ENCODE measurements at places on chromosomes 2 and 18.

GRCh38 chr2:112623913-112624777 lies 21.6 kb upstream of the SLC20A1 start:
- no peak for DNase-seq

DNA sequence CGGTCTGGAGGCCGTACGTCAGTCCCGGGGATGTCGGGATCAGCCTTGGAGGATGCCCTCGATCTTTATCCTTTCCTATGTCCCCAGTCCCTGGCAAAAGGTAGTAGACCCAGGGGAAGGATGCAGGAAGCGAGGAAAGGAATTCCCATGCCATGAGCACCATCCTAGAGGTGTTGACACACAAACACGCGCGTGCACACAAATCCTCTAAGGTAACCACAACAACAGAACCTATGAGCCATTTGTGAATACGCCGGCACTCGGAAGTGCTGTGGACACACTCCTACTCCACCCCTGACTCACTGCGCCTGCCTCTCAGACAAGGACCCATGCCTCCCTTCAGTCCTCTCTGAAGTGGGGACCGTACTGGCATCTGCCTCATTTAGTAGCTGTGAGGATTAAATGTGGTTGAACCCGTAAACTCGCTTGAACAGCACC lies 11.3 kb upstream of the MLPH start:
- no peak for DNase-seq

- no peak for DNase-seq
Measured at GRCh38 chr2:182887753-182888415, 21.4 kb upstream of the FRZB start.

DNA sequence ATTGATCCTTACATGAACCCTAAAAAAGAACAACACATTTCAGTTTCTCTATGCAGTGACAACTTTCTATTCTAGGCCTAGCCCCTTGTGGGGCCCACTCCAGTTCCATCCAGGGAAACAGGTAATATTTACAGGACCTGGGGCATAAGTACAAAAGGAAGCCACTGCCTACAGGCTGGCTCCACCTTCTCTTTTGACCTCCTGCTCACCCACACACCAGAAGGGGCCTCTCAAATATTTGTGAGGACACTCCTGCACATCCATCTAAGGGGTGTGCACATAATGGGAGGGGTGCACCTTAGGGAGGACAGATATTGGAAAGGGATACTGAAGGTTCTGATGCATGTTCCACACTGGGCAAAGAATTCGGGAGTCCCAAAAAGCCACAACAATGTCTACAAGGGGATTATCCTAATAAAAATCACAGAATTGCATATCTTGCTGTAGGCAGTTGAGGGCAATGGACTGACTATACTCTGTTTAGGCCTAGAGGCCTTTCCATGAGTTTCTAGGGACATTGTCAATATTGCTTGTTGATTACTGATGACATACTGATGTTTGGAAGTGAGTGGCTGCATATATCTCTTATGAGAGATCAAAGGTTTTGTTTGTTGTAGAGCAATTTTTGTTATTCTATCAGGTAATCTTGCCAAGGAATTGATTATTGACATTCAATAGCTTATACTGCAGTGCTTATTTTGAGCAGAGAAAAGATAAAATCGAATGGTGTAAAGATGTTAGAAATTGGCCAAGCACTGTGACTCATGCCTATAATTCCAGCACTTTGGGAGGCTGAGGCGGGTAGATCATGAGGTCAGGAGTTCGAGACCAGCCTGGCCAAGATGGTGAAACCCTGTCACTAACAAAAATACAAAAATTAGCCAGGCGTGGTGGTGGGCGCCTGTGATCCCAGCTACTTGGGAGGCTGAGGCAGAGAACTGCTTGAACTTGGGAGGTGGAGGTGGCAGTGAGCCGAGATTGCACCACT lies 23.8 kb upstream of the HNRNPA3 start:
- DNase-seq = no peak

DNA sequence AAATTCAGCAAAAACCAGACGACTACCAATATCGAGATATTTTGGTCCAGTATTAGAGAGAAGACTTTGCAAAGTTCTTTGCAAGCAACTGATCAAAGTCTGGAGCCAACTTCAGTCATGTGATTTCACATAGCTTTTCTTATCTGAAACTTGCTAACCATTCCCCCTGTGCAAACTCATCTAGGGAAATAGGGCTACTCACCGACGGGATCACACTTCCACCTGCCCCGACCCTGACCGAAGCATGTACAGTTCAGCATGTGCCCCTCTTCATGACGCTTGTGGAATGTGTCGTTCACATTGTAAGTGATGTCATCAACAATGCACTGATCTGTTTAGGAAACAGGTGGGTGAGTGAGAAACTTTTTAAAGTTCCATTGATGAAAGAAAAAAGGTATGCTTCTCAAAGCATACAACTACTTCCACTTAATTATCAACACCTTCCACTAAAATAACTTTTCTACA lies 15.4 kb downstream of the FN1 start:
- no peak for DNase-seq

DNA sequence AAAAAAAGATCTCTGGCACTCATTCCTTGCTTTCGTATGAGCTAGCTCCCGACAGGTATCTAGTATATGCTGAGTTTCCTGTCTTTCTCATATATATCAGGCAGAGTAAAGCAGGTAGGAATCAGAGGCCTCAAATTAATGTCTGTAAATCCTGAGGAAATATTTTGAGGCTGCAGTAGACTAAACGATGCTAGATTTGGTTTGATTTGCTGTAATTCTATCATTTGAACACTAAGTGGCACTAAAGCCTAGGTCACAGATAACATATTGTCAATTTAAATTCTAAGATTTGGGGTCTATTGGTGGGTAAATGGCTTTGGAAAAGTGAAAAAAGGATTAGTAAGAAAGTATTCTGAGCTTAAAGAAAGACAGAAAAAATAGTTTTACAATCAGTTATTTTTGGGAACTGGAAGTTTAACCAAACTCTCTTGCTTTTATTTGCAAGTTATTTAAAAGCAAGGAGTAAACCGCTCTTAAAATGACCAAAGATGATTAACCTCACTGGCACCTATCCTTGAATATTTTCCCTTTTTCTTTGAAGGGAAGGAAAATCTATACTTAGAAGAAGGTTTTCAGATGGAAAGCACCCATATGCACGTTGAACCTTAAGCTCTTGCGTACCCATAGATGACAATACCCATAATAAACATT lies 37.6 kb upstream of the SLC4A10 start:
- DNase-seq = peak; percentile 5

DNA sequence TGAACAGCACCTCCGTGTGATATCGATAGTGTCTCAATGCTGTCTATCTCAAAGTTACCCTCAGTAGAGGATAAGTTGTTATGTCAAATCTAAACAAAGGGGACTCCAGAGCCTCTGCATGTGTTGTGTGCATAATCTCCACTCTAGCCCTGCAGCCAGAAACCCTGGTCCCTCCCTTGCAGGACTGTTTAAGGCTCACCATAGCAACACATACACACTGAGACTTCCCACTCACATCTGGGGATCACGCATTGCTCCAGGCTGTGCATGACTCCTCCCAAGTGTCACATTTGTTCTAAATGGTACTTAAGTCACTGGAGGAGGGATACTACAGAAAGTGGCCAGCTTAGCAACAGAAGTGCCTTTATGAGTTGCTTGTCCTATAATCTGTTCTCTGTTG lies 258.6 kb upstream of the CRIM1 start:
- DNase-seq = no peak

DNA sequence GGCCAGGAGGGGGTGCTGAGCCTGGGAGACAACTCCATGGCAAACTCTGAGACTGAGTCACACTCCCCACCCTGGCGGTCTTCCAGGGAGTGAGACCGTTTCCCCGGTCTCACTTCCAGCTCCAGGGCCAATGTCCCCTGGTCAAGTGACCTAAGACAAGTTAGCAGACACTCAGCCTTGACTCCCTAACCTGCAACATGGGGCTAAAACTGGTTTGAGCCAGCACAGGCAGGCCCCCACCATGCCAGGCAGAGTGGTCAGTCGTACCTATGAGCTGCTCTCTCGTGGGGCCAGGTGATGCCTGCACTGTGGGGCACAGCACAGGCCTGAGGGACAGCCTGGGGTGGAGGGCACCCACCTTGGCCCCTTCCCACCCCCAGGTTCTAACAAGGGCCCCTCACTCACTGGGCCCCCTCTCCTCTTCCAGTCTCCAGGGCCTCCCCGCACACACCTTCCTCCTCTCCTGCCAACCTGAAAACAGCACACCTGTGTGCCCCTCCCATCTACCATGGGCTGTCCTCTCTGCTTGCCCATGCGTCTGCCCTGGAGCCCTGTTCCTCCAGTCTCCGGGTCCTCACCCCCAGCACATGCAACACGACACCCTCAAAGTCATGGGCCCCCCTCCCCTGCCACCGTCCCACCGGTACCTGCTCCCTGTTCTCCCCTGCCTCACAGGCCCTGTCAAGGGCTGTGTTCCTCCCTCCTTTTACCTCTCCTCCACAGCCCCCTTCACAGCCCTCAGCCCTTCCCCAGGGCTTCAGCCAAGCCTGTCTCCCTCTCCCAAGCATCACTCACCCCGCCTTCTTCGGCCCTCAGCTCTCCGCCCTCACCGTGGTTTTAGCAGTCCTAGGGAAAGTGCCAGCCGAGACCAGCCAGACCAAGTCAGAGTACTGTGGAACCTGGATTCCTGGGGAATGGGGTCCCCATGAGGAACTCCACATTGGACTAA lies 1.6 kb downstream of the GPR17 start:
- no peak for DNase-seq

Data from non-pigmented ciliary epithelial cell (primary cell).